ENCODE measurements at places on chromosomes 13 and 19.
A peak's percentile ranks its signal among the peaks of the same experiment; 100 is the strongest.

DNA sequence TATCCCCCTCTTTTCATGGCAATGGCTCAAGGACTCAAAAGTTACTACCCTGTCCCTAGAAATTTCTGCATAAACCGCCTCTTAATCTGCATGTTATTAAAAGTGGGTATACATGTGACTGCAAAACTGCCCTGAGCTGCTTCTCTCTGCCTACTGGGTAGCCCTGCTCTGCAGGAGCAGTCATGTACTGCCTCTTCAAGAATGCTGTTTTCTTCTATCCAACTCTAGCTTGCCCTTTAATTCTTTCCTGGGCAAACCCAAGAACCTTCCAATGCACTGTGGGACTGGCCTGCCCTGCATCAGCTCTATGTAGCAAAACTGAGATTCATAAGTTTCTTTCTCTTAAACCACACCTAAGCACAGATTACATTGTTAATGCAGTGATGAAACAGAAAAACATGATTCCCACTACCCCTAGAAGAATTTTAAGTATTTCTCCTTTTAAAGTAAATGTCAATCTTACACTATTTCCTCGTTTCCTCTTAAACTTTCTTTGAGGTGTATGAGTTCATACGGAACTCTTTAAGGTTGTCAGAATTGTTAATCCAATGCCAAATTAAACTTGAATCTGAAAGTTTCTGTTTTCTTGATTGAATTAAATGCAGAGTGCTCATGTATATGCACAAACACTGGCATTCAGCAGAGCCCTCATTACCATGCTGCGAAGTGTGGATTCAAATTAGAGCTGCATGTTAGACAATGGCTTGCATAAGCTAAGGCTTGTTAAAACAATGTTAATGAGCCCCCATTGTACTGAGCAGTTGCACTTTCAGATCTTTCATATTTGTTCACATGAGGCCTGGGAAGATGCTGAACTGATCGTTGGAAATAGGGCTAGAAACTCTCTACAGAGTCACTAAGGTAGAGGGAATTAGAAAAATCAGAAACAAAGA, 669.9 kb upstream of the PCDH20 start:
- no peak for DNase-seq

GRCh38 chr19:1880611-1881392, 4.5 kb downstream of the ABHD17A start:
- no peak for DNase-seq

DNA sequence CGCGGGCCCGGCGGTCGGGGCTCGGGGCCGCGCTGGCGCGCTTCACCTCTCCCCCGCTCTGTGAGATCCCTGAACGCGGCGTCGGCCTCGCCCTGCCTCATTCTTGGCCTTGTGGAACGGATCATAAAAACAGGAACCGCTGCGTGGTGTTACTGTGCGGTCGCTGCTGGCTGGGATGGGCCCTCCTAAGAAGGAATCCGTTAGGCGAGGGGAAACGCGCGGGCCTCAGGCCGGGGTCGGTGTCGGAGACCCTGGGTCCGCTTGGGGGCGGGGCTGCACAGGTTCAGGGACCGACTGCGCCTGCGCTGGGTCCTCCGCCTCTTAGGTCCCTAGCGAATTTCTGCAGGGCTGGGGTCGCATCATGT, 381 bp downstream of the CKAP2 start:
- peak; percentile 85 for DNase-seq

- peak; percentile 35 for DNase-seq
Measured at GRCh38 chr19:46951171-46951986, 68.3 kb upstream of the NPAS1 start.

DNA sequence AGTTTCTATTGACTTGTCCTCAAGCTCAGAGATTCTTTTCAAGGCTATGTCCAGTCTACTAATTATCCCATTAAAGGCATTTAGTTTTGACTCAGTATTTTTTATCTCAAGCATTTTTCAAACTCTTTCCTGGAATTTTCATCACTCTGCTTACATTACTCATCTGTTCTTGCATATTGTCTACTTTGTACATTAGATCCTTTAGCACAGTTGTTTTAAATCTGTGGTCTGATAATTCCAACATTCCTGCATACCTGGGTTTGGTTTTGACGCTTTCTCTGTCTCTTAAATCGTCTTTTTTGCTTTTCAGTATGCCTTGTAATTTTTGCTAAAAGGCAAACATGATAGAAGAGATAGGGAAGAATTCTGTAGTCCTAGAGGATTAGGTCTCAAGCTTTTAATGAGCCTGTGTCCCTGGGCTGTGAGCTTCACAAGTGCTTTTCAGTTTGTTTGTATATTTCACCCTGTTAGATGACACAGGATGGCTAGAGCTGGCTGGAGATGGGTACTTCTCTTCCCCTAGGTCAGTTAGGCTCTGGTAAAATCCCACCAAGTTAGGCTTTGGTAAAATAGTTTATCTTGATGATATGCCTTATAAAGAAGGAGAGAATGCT, 46.1 kb upstream of the GPC6 start:
- DNase-seq, result no peak

DNA sequence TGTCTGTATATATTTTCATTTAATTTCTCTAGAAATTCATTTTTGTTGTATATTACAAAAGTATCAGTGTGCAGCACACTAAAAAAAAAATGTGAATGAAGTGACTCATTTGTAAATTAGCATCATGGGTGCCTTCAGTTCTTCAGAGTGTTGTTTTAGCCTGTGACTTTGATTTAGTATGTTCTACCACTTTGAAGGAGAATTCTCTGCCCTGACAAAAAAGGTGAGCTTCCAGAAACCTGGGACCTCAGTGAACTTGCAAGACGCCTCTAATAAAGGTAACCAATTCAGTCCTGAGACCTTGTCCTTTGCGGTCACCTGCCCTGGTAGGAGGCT, 2.4 kb downstream of the METTL21C start:
- no peak for DNase-seq

DNA sequence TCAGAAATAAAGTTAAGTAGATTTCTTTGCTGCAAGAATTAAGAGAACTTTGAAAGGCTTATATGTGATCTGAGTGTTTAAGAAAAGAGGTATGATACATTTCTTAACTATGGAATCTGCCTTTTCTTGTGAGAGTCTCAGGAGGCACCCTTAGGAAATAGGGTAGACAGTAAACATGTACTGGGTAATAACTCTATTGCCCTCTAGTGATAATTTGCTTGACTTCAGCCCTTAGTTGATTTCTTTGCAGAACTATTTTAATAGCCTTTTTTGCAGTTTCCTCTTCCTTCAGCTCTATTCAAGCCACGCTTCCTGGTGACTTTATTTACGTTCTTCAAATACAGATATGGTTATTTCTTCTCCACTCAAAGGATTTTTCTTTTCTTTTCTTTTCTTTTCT, 37.0 kb upstream of the CCNA1 start:
- DNase-seq, result no peak

DNA sequence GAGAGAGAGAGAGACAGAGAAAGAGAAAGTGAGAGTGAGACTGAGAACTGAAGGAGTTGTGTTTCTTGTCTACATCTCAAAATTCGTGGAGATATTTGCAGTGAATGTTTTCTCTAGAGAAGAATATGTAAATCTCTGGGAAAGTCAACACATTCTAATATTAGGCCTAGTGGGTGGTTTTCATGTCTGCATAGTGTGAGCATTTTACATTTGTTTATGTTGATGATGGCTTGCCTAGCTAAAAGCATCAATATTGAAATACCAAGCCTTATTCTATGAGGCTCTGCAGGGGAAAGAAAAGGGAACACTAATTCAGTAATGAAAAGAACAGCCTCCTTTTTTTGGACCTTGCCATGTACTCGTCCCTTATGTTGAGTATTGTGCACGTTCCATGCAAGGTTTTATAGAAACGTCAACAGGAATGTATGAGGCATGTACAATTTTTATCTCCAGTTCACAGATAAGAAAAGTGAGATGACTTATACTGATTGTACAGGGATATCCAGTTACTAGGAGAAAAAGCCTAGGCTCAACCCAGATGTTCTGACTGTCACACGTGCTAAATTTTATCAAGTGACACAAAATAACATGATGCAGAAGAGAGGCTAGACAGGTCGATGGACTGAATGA, 1288.9 kb upstream of the SLC10A2 start:
- DNase-seq, result no peak

- DNase-seq, result no peak
Measured at GRCh38 chr13:106814463-106814862, 246.5 kb upstream of the ARGLU1 start.

GRCh38 chr13:26186995-26187394, 35.1 kb downstream of the RNF6 start:
- peak; percentile 36 for DNase-seq

DNA sequence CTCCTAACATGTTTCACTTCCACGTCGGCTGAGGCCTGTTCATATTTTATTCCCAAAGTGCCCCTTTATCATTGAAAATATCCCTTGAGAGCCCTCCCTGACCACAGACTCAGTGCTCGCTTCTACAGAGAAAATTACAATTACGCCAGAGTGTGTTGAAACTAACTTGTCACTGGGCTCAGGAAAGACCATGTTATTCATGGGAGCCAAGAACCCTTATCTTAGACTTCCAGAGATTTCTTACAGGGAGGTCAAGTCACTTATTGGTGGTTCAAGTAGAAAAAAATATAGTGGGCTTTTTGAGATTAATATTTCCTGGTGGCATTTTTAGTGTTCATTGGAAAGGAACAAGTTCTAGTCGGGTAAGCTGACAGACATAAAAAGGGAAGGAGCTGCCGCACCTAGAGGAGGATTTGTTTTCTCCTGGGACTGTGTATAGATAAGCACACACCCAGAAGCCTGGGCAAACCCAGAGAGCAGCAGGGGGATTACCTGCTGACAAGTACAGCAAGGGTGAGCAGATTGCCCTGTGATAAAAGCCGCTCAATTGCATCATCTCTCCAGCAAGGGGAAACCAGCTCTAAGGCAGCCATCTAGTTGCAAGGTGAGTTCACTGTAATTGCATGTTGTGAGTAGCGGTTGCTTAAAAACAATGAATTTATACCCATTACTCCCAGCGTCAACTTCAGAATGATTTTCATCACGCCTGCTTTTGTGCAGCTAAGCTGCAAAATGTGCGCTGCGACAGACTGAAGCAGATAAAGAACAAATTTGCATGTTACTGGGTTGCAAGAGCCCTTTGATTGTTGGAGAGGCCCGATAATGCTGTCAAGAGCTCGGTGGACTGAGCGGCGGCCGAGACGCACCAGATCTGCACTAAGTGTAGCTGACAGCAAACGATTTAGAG, 46.2 kb downstream of the DCT start:
- peak; percentile 64 for DNase-seq

DNA sequence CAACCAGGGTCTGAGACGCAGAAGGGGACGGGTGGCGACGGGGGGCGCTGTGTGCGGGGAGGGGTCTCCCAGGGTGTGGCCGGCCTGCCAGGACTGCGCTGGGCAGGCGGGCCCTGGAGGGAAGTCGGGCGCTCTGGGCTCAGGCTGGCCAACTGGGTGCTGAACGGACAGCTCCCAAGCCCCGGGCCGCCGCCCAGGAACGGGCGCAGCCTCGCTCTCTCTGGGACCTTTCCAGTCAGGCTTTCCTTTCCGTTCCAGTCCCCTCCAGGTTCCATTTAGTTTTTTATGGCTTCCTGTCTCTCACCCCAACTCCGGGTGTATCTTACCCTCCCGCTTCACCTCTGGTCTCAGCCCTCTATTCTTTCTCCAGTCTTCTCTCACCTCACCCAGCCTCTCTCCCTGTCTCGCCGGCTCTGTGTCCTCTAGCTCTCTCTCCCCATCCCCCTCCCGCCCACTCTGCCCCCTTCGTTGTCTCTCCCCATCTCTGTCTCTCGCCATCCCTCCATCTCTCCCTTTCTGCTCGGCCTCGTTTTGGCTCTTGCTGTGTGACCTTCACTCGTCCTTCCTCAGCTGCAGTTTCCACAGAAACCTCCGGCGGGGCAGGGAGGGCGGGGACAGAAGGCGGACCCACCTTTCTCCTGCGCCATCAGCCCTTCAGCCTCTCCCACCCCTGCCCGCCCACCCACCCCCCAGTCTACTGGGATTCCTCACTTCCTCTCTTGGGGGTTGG, 3.3 kb upstream of the ATP1A3 start:
- peak; percentile 59 for DNase-seq

GRCh38 chr19:8212212-8212611, 3.0 kb downstream of the CERS4 start:
- no peak for DNase-seq

GRCh38 chr13:90201676-90202460, 1145.6 kb upstream of the MIR17HG start:
- no peak for DNase-seq

DNA sequence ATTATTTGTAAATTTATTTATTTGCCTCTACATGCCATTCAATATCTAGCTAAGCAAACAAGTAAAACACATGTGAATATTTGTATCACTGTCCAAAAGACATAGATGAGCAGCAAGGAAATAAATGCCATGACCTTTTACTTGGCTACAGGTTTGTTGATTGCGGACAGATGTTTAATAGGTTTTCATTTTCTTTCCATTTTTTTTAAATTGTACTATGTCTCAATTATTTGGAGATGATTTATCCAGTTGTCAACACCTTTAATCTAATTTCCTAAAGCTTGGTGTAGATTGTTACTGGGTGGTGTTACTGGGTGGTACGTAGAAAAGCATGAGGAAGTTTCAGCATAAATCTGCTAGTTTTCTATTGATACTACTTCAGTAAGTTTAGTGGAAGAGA, 560.6 kb upstream of the SPRY2 start:
- DNase-seq, result no peak

- no peak for DNase-seq
Measured at GRCh38 chr13:29496241-29496712, 99.2 kb downstream of the SLC7A1 start.

DNA sequence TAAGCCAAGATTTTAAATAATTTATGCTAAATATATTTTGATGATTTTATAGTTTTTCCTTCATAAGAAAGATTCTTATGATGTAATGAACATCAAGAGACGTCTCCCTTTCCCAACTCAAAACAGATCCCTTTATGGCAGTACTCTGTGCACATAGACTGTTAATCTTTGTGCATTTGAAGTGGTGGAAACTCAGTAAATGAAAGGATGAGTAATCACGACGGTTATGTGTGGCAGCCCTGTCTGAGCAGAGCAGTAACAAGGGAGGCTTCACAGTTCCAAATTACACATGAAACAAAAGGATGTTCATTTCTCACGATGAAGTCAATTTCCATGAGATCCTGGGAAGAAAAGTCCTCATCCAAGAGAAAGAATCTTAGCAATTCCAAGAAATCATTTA, 498.1 kb downstream of the KLF5 start:
- no peak for DNase-seq

DNA sequence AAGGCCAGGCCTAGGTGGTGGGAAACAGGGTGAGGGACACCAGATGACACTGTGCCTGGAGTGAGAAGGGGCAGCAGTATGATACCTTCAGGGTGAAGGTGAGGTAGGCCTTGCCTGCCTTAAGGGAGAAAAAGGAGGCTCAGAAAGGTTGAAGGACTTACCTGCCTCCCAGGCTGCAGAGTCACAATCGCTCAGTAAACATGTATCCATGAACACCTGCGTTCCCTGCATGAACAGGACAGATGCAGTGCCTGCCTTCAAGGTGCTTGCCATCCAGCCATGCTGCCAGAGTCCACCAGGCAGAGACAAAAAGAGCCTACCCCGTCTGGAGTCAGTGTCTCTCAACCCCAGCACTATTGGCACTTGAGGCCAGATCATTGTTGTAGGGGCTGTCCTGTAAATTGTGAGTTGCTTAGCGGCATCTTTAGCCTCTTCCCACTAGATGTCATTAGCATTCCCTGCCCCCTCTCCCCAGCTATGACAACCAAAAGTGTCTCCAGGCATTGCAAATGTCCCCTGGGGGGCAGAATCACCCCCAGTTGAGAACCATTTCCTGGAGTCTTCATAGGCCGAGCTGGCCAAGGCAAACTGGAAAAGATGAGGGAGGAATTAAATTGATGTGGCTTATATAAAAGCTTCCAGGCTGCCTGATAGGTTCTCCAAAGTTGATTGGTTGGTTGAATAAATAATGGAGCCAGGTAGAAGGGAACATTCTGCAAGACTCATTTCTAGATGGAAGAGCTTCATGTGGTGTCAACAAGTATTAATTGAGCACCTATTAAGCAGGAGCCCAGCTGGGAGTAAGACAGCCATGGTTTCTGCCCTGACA, 1.7 kb downstream of the MAP3K10 start:
- no peak for DNase-seq

All from activated CD8-positive, alpha-beta T cell treated with anti-CD3 and anti-CD28 coated beads for 36 hours (primary cell).